ENCODE measurements at places on chromosomes 2 and 18.

DNA sequence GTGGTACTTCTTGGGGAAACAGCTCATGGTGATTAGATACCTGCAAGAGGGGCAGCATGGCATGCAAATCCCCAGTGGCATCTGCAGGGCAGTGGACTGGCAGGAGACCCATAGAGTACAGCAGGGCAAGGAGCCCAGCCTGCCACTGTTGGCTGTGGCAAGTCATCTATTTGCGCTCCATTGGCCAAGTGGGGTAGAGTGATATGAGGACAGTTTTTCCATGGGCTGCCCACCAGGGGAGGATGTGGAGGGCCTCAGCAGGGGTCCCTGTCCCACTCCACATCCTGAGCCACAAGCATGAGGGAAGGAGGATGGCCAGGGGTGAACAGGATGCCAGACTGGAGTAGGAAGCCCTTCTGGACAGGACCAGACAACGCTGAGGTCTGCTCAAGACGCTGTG lies 50.9 kb upstream of the OTOF start:
- no peak for DNase-seq

GRCh38 chr2:209316141-209316540 lies 107.7 kb upstream of the MAP2 start:
- no peak for DNase-seq

- no peak for DNase-seq
Measured at GRCh38 chr2:231117148-231117547, 7.7 kb downstream of the HTR2B start.

DNA sequence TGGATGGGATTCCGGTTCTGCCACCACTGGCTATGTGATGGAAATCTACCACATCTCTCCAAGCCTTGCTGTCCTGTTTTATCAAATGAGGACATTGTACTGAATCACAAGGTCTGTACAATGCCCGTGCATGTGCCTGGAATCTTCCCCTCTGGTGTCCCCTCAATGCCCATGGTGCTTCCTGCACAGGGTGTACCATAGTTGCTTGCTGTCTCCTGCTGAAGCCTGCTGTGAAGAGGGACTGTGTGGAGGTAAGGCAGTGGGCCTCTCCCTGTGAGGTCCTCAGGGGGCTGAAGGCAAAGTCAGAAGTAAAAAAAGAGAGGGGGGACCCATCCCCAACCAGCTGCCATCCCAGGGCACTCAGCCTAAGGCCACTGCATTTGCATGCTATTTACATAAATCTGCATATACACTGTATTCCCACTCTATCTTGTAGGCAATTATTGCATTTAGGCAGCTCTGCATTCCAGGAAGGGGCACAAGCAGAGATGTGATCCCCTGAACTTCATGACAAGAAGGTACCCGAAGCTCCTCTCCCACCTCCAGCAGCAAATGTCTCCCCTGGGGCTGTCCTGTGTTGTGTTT lies 9.1 kb upstream of the STEAP3 start:
- no peak for DNase-seq

DNA sequence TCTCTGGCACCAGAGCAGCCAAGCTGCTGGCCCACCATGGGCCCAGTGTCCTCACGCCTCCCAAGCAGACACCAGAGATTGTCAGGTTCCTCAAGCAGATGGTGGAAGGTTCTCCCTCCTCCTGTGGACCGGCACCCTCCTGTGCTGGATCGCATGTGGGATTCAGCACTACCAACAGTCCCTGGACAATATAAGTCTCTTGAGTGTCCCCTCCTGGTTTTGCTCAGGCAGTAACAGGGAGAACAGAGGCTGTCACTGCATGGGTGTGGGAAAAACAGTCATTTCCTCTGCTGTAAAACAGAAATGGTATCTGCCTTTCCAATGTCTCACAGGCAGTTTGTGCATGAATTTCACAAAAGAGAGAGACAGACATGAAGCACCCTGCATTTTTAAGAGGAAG lies 47.7 kb upstream of the TUBA3E start:
- DNase-seq: no peak

GRCh38 chr2:237299906-237300305 lies 114.1 kb downstream of the COL6A3 start:
- DNase-seq: no peak

- no peak for DNase-seq
Measured at GRCh38 chr18:45231617-45232016, 383.7 kb upstream of the SLC14A2 start.

- DNase-seq: no peak
Measured at GRCh38 chr18:48249854-48250253, 159.3 kb downstream of the ZBTB7C start.

GRCh38 chr2:96131813-96132745 lies 6.2 kb downstream of the ASTL start:
- DNase-seq: no peak

DNA sequence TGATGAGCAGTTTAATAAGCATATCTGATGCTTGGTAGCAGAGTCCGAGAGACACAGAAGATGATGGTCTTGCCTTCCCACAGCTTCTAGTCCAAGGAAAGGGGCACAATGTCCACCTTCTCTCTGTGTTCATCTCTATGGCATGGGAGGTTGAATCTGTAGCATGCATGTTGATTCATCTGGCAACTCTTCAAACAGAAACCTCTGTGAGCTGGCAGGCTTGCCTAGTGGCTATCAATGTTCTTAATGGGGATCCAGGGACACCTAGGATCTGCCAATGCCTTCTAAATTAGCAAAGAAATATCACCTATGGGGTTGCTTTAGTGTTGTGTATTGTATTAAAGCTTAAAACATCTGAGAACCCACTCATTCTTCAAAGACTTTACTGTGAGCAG lies 170.8 kb downstream of the INO80D start:
- no peak for DNase-seq

DNA sequence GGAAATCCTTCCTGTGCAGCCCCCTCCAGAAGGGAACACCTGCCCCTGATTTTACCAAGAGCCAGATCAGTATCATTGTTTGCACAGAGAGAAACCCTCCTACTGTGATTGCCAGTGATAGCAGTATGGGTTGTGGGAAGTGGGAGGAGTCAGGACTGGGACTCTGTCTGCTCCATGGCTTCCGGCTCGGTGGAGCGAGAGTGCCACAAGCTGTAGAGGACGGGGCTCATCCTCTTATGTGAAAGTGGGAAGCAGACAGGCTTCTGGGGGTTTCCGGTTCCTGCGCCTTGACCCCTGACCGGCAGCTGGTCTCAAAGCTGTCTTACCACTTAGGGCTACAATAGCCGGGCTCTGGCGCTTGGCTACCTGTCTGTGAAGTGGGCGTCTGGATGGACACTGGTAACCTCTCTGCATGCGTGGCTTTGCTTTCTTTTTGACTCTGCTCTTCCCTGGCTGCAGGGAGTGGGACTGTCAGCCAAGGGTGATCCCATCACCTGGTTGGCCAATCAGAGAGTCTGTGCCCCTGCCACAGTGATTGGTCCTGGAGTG lies 79.7 kb downstream of the BCL2L11 start:
- no peak for DNase-seq

DNA sequence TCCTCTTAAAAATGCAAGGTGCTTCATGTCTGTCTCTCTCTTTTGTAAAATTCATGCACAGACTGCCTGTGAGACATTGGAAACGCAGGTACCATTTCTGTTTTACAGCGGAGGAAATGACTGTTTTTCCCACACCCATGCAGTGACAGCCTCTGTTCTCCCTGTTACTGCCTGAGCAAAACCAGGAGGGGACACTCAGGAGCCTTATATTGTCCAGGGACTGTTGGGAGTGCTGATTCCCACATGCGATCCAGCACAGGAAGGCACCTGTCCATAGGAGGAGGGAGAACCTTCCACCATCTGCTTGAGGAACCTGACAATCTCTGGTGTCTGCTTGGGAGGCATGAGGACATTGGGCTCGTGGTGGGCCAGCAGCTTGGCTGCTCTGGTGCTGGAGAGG lies 36.9 kb upstream of the RAB6D start:
- DNase-seq: no peak

GRCh38 chr2:234694244-234695013 lies 197.5 kb upstream of the ARL4C start:
- DNase-seq: no peak

DNA sequence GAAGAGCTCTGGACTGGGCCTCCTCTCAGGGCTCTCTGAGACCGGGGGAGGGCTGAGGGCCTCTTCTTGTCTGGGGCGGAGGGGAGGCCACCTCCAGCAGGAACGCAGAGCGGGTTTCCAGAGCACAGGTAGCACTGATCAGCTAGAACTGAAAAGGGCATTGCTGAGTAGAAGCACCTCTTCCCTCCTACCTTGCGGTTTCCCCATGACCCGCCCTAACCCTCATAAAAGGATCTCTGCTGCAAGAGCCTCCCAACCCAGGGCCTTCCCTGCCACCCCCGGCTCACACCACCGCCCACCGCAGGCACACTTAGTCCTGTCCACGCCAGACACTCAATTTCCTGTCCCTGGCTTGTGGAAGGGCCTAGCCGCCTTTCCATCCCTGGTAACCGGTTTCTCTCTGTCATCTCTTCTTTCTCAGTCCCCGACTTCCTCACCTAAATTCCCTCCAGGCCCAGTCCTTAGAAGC lies 966 bp downstream of the ADCY3 start:
- no peak for DNase-seq

DNA sequence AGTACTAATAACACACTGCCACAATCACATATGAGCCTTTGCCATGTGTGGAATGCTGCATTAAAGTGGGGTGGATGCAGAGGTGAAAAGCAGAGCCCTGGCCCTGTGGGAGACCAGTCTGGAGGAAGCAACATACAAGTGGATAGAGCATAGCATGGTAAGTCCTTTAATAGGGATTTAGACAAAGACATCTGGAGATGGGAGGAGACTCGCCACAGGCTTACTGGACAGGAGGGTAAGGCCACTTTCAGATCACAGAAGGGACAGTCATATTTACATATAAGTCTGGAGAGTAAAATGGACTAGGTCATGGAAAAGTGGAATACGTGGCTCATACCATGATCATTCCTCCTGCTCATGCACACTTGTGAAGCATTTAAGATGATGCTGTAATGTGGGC lies 84.3 kb downstream of the PPP1R1C start:
- no peak for DNase-seq

DNA sequence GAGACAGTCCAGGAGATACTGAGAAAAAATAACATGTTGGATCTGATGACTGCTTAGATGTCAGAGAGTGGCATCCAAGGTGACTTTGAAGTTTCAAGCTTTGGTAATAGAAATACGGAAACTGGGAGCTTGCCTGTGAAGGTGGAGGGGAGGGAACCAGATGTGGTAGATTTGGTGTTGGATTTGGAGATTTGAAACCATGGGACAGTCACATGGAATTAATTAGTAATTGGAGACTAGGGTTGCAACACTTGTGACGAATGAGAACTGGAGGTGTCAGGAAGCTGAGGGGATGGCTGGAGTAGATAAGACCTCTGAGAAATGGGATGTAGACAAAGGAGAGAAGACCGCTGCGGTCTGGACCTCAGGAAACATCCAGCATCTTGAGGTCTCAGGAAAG lies 46.7 kb downstream of the RPL37A start:
- no peak for DNase-seq

GRCh38 chr2:195495966-195496365 lies 161.1 kb upstream of the SLC39A10 start:
- DNase-seq: no peak

- DNase-seq: no peak
Measured at GRCh38 chr2:88254437-88255091, 84.4 kb downstream of the THNSL2 start.

DNA sequence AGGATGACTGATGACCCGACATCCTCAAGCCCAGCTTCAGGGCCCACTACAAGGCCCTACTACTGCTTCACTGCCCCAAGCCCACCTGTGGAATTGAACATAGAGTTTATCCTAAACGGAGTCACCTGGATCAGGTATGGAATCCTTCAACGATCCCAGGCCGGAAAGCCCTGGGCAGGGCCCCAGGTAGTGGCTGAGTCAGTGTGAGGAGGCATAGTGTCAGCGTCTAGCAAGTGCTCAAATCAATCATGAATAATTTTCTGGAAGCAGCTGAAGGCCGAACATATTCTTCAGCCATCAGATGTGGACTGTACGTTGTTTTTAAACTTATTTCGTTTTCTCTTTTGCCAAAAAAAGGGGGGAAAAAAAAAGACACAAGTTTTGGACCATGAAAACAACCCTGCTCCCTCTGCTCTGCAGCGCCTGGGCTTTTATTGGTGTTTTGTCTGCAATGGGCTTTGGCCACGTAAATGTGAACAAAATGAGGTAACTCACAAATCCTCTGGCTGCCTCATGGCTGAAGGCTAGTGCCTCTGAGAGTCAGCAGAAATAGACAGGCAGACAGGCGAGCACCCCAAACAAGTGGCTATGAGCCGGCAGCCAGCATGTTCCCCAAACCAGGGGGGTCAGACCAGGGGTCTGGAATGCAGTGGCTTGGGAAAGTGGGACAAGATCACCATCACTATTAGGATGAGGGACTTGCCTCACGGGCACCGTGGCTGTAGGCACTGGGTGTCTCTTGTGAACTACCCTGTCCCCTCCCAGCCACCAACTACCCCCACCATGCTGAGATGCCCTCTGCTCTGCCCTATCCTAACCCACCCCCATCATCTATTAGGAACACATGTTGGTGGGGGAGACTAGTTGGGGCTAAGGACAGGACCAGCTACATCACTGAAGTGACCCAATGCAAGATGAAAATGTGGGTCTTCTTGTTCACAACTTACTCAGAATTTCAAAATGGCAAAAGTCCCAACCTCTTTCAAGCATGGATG lies 51.4 kb downstream of the TTC32 start:
- no peak for DNase-seq

- no peak for DNase-seq
Measured at GRCh38 chr2:50335433-50335832, 696.5 kb downstream of the NRXN1 start.

DNA sequence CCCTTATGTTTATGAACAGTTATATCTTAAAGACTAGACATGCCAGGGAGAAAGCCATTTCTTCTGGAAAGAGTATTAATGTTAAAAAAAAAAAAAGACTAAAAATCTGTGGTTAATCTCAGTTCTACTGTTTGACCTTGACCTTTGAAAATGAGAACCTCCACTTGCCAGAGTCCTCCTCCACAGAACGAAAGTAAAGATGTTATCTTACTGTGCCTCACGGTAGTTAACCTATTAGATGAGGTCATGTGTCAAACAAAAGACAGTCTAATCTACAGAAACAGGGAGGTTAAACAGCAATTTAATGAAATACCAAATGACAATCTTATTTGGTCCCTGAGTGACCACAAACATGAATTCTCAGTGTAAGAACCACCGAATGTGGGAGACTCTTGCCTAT lies 51.2 kb downstream of the SLC14A2 start:
- DNase-seq: no peak

DNA sequence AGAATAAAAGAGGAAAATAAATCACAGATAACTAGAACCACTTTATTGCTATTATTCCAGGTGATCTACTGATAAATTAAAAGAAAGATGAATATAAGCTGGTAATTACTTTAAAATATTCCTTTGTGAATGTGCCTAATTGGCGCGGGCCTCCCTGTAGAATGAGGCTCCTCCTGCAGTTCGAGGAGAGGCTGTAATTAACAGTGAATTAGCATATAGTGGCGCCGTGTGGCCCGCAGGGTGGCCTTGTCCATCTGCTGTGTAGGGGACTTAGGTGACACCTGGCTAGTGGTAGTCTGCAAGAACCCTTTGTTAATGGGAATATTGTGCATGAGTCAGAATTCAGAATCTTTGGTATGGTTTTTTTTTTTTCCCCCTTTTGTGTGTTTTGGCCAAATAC lies 119.8 kb downstream of the AGAP1 start:
- DNase-seq: no peak

- DNase-seq: no peak
Measured at GRCh38 chr2:64426183-64426952, 27.6 kb upstream of the LGALSL start.

- DNase-seq: no peak
Measured at GRCh38 chr2:238427435-238428162, 872 bp downstream of the ASB1 start.

- DNase-seq: no peak
Measured at GRCh38 chr2:159275111-159275510, 11.4 kb downstream of the WDSUB1 start.
